Brain (organoid and tissue), 16 donors: ENCODE measurements at places on chromosomes 4 and X.

GRCh38 chr4:48342606-48342880, 1.2 kb downstream of the SLAIN2 start:
- DNase-seq: no peak

- no peak for DNase-seq
Measured at GRCh38 chr4:166128403-166128802, 255.4 kb downstream of the TLL1 start.

GRCh38 chrX:49915361-49916222, 6.8 kb upstream of the CLCN5 start:
- DNase-seq: peak; percentile 64

GRCh38 chr4:2469192-2469984, 482 bp downstream of the RNF4 start:
- DNase-seq: peak; percentile 14

GRCh38 chr4:1592709-1593417, 91.2 kb downstream of the FAM53A start:
- DNase-seq: no peak

- no peak for DNase-seq
Measured at GRCh38 chr4:96992443-96992842, 1150.8 kb downstream of the STPG2 start.

DNA sequence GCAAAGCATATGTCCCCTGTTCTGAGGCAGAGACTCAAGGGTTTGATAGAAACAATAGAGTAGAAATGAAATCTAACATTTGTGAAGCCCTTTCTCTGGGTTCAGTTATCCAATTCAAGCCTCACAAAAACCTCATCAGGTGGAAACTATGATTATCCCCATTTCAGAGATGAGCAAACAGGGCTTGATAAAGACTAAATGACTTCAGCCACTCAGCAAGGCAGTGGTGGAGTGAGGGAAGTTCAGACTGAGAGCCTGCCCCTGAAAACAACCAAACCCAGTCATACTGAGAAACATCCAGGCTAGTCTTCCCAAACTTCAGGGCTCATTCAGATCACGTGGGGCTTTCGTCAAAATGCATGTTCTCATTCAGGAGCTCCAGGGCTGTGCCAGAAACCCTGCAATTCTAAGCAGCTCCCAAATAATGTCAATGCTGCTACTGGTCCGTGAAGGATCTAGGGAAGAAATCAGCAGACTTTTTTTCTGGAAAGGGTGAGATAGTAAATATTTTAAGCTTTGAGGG, 109.6 kb upstream of the KIT start:
- DNase-seq: no peak

GRCh38 chr4:143961075-143961474, 55.7 kb upstream of the GYPE start:
- no peak for DNase-seq

DNA sequence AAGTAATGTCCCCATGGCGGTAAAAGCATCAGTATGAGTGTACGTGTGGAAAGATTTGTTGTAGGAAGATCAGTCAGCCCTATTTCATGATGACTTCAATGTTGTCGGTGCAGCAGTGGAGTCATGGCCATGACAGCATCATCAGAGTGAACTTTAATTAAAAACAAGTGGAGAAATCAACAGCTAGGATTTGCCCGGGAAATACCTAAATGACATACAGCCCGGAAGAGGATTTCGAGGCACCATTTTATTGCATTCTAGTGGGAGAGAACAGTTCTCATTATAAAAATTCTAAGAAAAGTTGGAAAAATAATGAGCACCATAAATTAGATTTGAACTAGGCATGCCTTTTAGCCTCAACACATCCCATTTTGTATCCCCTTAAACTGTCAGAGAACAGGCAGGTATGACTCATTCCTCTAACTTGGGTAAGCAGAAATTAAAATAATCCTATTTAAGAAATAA, 170.1 kb downstream of the SHROOM3 start:
- no peak for DNase-seq

DNA sequence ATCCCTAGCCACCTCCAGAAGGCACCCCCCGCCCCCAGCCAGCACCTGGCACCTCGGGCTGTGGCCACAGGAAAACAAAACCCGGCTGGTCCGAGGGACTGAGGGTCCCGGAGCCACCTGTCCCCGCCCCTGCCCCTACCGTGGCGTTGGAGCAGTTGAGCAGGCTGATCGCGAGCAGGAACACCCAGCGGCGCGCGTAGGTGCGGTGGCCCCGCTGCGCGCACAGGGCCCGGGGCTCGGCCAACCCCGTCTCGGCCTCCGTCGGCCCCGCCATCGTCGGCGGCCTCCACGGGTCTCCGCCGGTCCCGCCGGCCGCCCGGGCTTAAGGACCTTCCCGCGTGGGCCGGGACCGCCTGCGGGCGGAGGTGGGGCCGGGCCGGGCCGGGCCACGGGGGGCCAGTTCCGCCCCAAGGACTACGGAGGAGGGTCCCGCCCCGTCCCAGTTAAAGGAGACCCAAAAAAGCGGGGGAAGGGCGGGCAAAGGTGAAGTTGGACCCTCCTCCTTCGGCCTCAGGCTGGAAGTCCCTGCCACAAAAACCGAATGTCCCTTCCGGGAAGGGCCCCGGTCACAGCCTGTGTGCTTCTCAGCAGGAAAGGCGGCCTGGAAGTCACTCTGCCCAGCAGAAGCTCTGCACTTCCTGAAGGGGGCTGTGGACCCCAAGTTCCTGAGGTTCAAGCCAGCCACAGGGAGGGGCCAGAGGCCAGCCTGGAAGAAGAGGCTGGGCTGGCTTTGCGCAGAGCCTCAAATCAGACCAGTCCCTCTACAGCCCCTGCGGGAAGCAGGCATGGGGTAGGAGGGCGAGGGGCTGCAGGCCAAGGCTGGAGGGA, at the start of gene SLC49A3:
Gene SLC49A3 (minus strand): TSS at position 298 of the 828 bp plus-strand sequence. CDS start 24 bp downstream, at position 274.
- no peak for DNase-seq

GRCh38 chr4:147312376-147313046, 168.4 kb upstream of the EDNRA start:
- no peak for DNase-seq

DNA sequence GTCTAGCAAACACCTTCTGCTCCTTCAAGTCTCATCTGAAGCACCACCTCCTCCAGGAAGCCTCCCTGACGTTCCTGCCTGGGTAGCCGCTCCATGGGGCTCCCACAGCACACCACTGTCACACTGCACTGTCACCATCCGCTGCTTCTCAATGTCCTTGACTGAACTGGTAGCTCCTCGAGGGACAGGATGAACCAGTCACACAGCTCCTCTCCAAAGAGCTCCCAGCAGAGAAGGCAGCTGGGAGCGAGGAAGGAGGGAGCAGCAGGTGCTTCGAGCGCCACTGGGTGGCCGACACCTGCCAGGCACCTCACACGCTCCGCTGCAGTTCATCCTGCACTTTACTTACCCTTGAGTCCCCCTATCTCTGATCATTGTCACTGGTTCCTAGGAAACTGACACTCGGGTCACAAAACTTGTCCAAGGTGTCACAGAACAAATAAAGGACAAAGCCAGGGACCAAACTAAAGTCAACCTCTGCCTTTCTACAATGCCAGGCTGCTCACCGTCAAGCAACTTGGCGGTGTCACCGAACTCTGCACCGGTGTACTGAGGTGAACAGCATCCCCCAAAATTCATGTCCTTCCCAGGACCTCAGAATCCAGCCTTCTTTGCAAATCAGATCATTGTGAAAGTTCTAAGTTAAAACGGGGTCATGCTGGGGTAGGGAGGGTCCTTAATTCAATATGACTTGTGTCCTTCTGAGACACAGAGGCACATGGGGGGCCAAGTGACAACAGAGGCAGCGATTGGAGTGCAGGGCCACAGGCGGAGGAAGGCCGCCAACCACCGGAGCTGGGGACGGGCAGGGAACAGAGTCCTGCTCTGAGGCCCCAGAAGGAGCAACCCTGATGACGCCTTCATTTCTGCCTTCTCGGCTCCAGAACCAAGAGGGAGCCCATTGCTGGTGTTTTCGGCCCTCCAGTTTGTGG, 5.5 kb upstream of the S100P start:
- no peak for DNase-seq

DNA sequence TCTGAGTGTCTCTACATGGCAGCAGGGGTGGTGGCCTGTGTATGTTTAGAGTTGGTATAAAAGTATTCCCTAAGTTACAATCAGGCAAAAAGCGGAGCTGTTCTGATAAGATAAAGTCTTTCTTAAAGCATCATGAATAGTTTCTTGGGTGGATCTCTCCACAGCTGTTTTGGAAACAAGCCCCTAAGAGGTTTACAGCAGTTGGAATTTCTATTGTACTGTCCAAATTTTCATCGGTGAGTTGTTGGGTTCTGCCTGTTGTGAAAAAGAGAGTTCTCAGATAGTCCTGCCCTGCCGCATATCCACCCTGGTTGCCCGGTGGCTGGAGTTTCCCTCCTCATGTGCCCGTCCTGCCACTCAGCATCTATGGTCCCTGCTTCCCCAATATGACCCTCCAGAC, 50.1 kb downstream of the C4orf51 start:
- no peak for DNase-seq

DNA sequence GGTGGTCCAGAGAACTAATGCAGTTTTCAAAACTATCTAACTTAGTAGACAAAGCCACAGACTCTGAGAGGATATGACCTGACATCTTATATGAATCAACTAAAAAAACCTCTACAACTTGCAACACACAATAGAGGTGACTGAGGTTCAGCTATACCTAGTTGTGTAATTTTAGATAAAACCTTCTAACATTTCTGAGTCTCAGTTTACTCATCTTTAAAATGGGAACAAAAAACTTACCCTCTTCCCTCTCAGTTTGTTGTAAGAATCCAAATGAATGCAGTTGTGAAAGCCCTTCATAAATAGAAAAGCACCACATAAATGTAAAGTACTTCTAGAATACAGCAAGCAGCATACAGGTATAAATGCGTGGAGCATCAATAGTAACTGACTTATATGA, 5.9 kb downstream of the SH3D19 start:
- DNase-seq: no peak

- DNase-seq: no peak
Measured at GRCh38 chr4:41282366-41282765, 25.6 kb downstream of the UCHL1 start.
